ENCODE measurements at places on chromosomes 3 and 15.

GRCh38 chr3:27458929-27459328, 25.3 kb downstream of the SLC4A7 start:
- DNase-seq = no peak

DNA sequence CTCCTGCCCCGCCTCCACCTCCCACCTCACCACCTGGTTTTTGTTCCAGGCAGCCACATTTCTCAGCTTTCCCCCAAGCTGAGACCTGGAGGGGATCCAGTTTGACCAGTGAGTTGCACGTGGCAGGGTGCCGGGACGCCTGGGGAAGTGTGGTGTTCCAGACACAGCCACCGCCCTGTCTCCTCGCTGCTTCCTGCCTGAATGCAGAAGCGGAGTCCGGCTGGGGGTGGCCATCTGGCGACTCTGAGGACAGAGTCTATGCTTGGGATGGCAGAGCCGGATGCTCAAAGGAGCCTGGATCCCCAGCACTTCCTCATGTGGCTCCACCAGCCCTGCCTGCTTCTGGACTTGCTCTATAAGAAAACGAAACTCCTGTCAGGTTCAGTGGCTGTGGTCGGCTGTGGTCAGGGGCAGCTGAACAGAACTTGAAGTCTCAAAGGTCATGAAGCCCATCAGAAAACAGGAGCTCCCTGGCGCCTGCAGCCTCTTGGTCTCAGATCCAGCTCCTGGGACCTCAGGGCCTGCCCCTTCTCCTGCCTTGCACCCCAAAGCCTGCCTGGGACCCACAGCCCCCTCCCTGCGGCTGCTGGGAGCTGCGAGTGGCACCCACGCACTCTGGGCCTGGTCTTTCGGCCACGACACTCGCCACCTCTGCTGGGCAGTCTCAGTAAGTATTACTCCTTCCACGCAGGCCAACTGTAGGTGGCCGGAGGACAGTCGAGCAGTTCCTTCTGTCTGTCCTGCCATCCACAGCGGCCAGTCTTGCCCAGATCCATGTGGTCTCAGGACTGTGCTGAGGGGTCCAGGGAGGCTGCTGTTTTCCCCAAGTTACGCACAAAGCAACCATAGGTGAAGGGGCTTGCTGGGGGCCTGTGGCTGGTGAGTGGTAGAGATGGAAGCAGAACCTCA, 112.8 kb upstream of the MEF2A start:
- DNase-seq = no peak

DNA sequence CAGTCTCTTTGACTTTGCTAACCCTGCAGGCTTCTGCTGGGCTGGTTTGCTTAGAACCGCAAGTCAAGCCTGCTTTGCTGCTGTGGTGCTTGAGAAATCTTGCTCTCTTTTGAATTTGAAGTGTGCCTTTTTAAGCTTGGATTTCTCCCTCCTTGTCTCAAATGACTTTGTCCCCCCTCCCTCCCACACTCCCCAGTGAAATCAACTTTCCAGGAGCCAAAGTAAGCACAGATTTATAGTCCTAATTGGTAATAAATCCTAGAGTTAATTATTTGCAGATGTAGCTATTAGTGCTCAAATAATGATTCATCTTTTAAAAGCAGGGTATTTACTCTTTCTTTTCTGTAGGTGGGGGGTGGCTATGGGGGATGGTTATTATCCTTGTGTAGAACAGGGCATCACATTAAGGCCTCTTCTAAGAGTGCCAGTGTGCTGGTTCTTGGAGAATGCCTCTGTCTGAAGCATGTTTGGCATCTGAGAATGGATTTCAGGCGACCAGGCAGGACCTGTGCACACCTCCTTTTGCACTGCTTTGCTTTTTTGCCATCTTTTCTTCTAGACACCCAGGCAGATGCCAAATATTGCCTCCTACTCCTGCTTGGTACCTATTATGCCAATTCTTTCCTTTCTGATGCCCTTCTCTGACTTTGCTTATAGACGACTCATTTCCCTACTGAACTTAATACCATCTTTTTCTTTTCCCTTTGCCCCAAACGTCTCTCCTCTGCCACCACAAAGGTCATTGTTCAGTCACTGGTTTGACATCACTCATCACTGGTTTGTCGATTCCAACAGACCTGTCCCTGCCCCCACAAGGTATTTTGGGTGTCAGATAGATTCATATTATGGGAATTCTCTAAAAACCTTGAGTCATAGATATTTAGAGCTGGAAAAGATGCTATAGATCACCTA, 50.7 kb downstream of the CLDN11 start:
- no peak for DNase-seq

- no peak for DNase-seq
Measured at GRCh38 chr3:151144760-151145159, 58.3 kb downstream of the GPR171 start.

DNA sequence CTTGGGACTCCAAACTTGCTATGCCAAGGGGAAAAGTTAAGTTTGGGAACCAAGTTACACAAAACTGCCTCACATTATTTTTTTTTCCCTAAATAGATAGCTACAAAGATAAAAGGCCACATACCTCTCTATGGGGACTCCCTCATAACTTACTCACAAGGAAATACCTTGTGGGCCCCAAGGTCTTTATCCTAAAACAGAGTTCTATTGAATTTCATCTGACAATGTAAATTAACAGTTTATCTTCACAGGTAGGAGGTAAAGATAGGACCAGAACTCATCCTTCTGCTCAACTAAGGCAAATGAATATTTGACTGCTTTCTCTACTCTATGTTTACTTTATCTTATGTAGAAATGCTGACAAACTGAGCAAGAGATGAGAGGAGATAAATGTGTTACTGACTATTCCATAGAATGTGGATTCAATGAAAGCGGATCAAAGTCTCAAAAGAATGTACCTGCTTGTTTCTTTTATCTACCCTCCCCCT, 1278.0 kb downstream of the OTOL1 start:
- DNase-seq = no peak

DNA sequence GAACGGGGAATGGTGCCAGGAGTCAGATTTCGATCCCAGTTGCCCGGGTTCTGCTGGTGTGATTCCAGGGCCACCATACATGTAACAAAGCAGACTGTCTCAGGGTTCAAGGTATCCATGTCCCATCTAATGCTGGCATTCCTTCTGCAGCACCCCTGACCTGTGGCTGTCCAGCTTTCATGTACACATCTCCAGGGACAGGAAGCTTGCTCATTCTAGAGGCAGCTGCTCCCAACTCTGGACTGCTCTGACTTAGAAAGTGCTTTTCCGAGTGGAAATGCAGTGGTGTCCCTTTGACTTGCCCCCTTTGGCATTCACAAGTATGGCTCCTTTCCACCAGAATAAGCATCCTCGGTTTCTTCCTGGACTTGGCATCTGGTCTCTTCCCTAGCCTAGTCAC, 30.9 kb downstream of the PML start:
- DNase-seq = no peak
